Activated CD4-positive, alpha-beta T cell treated with anti-CD3 and anti-CD28 coated beads, Interleukin-2, Interleukin-4, amounts not matched to agents 100 ng/mL and 50 ng/mL, durations not matched to agents 16 hours and 8 hours (primary cell): ENCODE measurements at places on chromosomes 12 and 14.
A peak's percentile ranks its signal among the peaks of the same experiment; 100 is the strongest.

DNA sequence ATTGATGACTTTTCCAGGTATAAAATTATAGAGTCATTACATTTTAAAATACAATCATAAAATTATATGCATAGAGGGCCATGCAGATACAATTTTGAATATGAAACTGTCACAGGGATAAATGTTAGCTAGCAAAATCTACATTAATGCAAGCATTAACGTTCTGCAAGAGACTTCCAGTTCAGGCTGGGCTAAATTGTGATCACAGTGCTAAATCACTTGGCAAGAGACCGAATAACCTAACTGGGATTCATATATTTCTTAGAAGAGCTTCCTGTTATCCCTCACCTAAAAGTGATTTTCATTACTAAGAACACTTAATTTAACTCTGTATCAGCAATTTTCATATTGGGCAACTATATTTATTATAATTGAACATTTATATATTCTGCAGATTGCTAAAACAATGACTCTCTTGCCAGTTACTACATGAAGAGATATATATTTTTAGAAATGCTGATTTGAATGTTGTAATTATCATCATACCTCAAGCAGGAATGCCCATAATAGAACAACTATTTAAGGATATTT lies 83.2 kb downstream of the MGAT4C start:
- no peak for DNase-seq

DNA sequence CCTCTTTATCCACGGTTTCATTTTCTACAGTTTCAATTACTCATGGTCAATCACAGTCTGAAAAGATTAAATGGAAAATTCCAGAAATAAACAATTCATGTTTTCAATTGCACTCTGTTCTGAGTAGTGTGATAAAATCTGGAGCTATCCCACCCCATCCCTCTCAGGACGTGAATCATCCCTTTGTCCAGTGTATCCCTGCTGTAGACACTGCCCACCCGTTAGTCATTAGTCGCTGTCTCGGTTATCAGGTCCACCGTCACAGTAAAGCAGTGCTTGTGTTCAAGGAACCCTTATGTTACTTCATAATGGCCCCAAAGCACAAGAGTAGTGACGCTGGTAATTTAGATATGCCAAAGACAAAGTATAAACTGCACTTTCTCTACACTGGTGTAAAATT lies 141.0 kb upstream of the LMNTD1 start:
- no peak for DNase-seq

DNA sequence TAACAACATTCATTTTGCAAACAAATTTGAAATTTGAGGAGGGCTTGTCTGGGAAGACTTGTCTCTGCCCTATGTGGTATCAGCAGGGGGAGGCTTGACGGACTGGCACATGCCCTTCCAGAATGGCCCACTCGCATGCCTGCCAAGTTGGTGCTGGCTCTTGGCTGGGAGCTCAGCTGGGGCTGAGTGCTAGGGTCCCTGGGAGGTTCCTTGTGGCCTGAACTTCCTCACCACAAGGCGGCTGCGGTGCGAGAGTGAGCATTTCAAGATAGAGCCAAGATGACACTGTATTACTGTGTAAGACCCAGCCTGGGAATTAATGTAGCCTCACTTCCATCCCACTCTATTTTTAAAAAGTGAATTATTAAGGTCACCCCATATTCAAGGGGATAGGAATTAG lies 271.6 kb upstream of the PLEKHG7 start:
- DNase-seq: no peak

DNA sequence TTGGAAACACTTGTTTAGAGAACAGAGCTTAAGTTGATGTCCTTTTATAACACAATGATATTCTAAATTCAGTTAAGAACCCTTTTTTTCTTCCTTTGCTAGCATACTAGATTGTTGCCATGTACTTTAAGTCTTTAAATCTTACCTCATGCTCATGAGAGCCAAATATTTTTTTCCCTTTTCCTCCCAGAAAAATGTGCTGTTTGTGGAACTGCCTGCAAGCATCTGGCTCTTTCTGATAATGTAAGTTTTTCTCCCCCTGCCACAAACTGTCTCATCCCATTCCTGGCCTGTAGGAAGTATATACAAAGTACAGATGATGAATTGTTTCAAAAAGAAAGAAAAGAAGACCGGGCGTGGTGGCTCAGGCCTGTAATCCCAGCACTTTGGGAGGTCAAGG lies 5.3 kb downstream of the RNF212B start:
- DNase-seq: no peak

DNA sequence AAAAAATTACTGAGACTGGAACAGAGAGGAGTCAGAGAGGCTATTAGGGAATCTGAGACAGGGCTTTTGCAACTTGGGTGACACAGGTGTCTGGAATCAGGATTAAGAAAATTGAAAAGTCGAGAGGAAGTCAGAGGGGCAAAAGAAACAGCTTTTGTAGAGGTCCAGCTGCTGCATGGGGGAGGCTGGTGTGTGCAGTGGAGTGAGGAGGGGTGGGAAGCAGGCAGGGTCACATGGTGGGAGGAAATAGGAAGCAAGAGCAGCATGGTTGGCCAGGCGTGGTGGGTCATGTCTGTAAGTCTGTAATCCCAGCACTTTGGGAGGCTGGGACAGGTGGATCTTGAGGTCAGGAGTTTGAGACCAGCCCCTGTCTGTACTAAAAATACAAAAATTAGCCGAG lies 69.7 kb upstream of the VRK1 start:
- no peak for DNase-seq

- DNase-seq: no peak
These were observed 735.3 kb downstream of the DIO2 start for GRCh38 chr14:79475887-79476532.

- DNase-seq: no peak
These were observed 36.8 kb downstream of the PRORP start for GRCh38 chr14:35158951-35159653.

DNA sequence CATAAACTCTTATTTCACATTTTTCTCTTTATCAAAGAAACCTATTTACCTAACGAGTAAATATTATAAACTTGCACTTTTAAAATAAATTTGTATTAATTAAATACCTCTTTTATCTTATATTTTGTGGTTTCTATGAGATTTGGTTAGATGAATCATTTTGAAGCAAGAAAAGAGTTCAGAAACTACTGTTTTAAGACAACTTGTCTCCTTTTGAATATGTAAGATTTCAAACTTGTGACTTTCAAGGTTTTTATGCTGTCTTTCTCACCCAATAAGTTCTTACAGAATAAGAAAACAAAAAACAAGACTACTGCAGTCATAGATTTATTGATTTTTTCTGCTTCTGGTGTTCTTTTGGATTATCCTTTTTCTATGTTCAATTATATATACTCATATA lies 339.0 kb downstream of the SNAPC1 start:
- no peak for DNase-seq

DNA sequence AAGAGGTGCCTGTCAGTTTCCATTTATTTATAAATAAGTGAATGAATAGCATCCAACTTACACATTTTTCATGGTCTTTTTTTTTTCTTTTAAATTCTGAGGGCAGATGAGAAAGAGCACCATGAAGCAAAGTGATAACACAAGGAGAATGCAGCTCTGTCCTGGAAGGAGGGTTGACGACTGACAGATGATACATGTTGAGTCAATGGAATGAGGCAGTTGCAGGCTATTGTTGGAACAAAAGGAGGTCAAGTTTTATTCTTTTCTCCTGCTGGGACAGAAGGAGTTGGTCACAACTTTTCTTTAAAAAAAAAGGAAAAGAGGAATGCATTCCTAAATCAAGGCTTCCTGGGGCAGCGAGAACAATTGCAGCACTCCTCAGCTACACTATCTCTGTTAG lies 119.9 kb upstream of the PLEKHG7 start:
- no peak for DNase-seq

GRCh38 chr12:52121824-52122539 lies 42.5 kb downstream of the SMIM41 start:
- DNase-seq: peak; percentile 59

- DNase-seq: no peak
These were observed 231.6 kb downstream of the CACNA1C start for GRCh38 chr12:2284321-2284813.

DNA sequence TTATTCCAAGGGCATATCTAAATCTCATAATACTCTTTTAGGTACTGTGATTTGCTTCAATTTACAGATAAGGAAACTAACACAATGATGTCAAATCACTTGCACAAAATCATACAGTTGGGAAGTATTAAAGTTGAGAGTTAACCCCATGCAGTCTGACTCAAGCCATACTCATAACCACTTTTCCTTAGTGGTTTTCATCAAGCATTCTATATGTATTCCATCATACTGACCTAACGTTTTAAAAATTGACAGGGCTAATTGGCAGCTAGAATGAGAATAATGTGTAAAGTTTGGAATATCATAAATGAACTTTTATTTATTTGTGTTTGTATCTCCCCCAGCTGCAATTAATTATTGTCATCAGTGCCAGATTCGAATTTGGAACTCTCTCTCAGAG lies 20.9 kb downstream of the PUS7L start:
- no peak for DNase-seq

DNA sequence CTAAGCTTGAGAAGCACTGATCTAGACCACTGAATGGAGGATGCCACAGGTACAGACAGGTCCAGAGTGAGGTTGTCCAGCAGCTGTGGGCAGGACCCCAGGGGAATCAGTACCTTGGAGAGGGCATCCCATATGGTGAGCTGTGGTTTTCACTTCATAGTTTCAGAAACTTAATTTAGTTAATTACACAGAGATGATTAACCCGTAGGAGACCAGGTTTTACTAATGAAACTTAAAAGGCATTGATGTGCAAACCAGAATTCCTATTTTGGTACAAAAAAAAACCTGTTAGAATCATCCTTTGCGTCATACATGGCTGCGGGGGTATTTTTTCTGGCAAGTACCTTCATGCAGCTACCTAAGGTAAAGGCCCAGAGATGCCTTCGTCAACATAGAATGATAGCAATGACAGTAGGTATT lies 159.3 kb downstream of the DACT1 start:
- DNase-seq: no peak

DNA sequence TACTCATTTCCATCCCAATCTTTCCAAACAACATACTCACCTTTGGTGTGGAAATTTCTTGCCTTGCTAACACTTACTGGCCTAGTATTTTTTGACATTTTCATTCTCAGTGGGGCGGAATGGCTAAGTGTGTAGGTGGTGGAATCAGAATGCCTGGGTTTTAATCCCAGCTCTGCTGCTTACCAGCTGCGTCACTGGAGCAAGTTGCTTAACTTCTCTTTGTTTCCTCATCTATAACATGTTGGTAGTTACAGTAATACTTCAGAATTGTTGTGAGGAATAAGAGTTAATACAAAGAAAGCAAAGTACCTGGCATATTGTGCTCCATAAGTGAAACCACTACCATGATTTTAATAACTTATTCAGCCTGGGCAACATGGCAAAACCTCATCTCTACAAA lies 3.0 kb upstream of the FAM177A1 start:
- no peak for DNase-seq
